ENCODE measurements at places on chromosomes 6 and 20.

DNA sequence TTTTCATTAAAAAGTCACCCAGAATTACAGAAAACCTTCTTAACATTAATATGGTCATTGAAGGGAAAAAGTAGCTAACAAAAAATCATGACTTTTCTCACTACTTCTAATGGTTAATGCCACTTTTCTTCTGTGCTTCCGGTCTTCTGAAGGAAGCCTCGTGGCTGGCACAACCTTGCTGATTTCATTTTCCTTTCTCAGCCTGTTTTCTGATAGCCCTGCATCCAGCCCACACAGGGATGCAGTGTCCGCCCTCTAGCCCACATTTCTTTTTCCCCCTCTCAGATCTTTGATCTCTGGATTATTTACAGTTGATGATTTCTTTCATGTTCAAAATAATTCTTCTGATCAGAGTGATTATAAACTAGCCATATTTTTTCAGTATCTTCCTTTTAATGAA is 655.4 kb upstream of the EPHA7 start:
- no peak for DNase-seq

GRCh38 chr20:57330998-57331397 is 1.4 kb downstream of the SPO11 start:
- DNase-seq: no peak

DNA sequence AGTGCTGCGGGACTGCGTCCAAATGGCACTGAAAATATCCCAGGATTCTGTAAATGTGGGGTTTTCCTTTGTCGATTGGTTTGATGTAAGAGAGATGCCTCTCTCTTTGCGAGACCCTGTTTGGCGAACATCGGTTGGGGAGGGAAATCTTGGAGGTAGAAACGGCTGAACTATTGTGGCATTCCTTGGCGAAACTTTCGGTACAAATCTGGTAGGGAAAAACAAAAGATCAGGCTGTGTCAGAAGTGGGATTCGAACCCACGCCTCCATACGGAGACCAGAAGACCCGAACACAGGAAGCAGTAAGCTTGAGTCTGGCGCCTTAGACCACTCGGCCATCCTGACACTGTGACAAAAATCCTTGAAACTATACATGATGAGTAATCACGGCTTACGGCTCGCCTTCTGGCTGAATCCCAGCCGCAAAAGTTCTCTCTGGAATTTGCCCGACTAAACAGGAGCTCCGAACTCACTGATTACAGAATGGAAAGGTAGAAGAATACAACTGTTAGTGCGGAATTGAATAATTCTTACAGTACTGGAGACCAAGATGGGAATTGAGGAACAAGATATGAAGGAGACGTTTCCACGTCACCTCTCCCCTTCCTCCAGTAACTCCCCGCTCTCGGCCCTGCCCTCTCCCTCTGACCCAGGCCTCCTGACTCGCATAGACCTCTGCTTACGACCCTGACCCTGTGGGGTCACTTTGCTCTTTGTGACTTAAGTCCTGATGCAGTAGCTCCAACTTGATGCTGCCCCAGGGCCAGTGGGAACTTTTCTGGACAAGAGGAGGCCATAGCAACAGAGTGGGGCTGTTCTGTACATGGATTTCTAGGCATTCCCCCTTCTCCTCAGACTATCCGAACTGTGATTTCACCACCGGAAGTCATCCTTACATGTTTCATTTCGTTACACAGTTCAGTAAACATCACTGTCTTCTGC is 132.8 kb upstream of the ZNF184 start:
- DNase-seq: no peak

- DNase-seq: no peak
Measured at GRCh38 chr20:63234693-63235398, 859 bp upstream of the BIRC7 start.

DNA sequence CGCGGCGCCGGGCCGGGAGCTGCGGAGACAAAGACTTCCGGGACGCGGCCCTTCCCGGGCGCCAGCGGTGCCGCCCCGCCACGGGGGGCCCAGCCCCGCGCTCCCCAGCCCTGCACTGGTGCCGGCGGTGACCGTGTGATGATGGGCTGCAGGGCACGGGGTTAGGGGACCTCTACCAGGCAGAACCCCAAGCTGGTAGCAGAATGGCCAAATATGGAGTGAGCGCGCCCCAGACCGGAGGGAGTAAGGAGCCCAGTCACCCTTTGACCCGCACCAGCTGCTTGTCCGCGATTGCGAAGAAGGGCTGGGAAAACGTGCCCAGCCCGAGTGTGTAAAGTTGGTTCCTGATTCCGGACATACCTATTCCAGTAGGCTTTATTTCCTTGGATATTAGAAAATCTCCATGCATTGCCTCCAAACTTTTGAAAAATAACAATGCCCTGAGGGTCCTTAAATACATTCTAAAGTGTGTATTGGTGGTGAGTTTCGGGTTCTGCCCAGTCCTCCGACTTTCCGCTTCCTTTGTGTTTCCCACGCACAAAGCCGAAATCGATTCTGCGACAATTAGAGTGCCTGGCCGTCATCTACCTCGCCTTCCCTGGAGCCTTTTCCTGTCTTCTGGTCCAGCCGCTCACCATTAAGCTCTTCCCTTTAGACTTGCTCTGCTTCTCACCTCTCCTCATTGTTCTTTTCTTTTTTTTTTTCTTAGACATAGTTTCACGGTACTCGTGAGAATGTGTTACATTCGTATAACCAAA is 1.1 kb downstream of the ABRACL start:
- DNase-seq: no peak

- DNase-seq: no peak
Measured at GRCh38 chr6:122753688-122754056, 25.8 kb upstream of the FABP7 start.

GRCh38 chr6:162416307-162416706 is 311.3 kb downstream of the PRKN start:
- no peak for DNase-seq

DNA sequence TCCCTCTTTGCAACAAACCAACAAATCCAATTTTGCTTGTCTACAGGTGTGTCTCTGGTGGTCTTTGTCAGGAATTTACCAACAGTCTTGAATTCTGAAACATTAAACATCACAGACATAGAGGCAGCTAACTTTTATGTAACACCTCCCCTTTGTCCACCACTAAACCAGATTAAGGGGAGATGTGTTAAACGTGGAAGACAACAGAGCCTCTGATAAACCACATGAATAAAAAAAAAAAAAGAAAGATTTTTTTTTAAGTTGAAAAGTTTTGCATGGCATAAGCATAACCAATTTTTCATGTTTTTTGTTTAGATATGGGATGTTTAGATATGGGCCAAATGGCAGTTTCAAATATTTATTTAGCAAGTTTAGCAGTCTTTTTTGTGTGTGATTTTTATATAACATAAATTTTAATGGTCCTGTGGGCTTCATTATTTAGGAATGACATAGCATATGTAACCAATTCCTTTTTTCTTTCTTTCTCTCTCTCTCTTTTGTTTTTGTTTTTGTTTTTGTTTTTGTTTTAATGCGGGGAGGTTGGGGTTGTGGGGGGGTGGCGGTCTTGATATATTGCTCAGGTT is 60.7 kb upstream of the BTN3A2 start:
- DNase-seq: no peak

GRCh38 chr6:35368038-35368887 is 25.9 kb downstream of the PPARD start:
- no peak for DNase-seq

GRCh38 chr6:157620944-157621343 is 202.1 kb upstream of the SNX9 start:
- no peak for DNase-seq

- no peak for DNase-seq
Measured at GRCh38 chr6:44224029-44224964, 902 bp downstream of the SLC29A1 start.

DNA sequence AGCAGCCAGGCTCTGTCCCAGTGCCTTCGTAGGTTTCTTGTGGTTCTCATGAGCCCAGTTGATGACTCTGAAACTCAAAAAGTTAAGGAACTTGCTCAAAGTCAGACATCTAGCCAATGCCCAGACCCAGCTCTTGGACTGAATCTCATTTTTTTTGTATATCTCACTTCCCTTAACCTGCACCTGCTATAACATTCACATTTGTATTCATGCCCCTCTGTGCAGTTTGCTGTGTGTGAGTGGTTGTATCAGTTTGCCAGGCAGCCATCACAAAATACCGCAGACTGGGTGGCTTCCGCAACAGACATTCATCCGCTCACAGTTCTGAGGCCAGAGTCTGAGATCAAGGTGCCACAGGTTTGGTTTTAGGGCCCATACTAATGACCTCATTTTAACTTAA is 49.9 kb downstream of the IPCEF1 start:
- no peak for DNase-seq

- DNase-seq: no peak
Measured at GRCh38 chr6:55964136-55964535, 88.7 kb upstream of the BMP5 start.

DNA sequence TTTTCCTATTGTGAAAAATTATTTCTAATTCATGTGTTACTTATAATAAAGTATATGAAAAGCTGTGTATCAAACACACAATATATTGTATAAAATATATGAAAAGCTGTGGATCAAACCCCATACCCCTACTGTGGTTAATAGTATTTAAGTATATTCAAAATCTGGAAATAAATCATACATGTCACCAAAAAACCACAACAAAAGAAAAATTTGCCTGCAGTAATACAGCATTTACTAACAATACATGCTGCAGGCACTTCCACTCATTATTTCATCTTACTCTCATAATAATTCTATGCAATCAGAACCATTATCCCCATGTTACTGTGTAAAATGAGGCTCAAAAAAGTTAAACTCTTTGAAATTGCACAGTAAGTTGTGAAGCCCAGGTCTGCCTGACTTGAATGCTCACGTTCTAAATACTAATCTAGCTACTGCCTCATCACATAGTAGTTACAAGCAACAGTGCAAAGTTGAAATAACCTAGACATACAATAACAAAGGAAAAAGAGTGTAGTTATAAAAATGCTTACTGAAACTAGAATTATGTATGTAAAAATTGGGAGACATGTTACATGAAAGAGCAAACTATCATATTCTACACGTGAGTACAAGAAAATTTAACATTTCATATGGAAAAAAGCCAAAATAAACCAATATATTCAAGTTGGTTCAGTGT is 61.7 kb downstream of the FAM217A start:
- DNase-seq: peak; percentile 16

DNA sequence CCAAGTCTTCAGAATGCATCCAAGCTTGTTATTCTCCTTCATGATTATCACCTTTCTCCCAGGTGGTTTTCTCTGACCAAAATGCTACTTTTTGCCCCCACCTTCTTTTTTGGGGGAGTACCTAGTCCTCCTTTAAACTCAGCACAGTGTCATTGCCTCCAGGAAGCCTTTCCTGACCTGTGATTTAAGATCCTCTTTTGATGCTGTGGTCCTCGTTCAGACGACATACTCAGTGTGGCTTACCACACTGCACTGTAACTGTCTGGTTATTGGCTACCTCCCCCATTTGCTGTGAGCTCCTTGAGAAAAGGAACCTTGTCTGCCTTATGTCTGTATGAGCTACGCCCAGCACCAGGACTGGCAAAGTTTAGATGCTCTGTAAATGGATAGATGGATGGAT is 14.6 kb downstream of the SAYSD1 start:
- no peak for DNase-seq

DNA sequence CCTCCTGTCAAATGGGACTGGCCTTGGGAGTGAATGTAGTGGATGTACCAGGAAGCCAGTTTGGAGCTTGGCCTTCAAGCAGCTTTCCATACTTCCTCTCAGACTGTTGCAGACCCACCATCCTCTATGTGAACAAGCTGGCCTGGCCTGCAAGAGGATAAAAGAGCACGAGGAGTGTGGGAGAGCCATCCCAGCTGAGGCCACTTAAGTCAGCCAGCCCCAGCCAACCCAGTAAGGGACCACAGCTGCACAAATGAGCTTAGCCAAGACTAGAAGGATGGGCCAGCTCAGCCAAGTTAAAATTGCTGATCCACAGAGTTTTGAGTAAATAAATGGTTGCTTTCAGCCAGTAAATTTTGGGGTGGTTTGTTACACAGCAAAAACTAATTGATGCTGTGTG is 156.9 kb upstream of the SOX4 start:
- no peak for DNase-seq

DNA sequence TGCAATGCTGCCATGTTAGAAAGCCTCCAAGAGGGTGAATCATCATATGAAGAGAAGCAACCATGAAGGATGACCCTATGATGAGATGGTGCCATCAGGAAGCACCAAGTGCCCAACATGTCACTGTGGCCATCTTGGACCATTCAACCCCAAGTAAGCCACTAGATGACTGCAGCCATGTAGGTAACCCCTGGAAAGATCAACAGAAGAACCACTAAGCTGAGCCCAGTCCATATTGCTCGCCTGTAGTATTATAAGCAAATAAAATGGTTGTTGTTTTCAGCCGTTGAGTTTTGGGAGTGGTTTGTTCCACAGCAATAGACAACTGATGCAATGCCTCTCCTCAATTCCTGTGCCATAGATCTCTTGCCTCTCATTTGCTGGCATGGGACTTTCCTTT is 140.9 kb downstream of the SCML4 start:
- DNase-seq: no peak

DNA sequence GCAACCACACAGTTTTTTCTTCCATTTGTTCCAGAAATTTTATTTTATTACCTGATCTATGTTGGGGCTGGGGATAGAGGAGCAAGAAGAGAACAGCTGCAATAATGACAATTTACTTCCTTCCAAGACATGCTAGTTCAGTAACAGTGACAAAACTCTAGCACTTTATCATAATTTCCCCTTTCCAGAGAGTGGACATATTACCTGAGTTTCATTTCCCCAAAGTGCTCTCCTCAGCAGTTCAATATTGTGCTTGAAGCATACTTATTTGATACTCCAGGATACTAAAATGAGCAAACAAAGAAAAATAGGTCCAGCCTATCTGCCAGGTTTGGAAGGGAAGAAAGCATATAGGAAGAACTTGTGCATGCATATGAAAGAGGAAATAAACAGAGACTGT is 157.7 kb downstream of the ID4 start:
- DNase-seq: no peak

DNA sequence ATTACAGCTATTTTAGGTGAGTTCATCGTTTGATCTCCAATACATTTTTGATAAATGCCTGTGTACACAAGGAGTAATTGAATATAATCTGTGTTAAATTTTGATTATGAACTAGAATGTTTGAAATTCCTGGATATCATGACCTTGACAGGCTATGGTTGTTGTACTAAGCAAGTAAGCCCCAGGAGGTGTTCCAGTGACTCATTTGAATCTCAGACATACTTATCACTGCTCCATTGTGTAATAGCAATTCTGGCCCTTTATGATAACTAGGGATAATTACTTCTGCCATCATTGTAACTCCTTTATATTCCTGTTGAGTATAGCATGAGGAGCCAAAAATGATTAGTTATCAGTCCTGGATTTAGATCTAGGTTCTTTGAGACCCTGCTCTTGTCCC is 1424.6 kb upstream of the ADGRB3 start:
- DNase-seq: no peak

- no peak for DNase-seq
Measured at GRCh38 chr6:152093711-152094110, 286.2 kb downstream of the ESR1 start.

Data from right renal cortex interstitium (tissue), 3 donors.